ENCODE measurements at places on chromosomes 3 and 15.

DNA sequence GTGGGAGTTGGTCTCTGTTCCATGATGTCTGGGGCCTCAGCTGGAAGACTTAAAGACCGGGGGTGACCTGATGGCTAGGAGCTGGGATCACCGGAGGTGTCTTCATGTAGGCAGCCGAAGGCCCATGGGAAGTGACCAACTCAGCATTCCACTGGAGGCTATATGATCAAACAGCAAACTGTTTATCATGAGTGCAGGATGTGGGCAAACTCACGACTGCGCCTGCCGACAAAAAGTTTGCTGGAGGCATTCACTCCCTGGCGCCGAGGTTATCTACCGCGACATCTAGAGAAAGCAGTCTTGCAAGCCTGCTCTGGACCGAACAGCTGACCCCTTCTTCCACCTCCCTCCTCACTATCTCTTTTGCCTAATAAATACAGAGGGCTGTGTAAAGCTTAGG, 62.7 kb upstream of the NR2C2 start:
- no peak for DNase-seq

DNA sequence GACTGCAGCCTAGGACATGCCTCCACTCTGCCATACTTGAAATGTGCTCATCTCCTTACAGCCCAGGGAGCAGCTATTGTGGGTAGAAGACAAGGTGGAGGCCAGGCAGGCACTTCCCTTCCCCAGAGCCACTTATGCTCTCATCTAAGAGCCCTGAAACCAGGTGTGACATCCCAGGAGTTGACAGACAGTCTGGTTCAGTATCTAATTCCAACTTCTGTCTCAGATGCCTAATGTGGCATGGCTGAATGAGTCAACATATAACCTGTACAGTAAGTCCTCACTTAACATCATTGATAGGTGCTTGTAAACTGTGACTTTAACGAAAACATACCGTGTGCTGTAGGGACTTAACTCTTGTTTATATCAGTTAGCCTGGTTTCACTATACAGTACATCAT, 1.2 kb upstream of the CAPN3 start:
- DNase-seq = no peak

DNA sequence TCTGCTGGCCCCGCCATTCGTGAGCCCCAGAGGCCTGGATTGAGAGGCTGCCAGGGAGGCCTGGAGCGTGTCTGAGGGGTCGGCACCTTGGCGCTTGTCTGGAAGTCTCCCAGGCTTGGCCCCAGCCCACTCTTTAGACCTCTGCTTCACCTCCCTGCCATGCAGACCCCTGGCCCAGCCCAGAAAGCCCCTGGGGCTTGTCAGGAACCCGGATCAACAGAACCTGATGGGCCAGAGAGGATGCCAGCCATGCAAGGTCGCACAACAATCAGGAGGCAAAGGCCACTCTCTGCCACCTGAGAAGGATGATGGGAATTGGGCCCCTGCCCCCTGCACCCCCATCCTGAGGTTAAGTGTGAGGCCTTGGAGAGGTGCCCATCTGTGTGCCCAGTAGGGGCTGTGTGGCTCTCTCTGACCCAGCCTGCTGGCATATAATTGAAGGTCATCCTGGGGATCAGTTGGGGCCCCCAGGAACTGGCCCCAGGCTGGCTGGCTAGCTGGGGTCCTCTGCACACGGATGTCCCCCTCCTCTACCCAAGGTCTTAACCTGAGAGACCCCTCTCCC, 103.3 kb upstream of the SLC6A6 start:
- no peak for DNase-seq

DNA sequence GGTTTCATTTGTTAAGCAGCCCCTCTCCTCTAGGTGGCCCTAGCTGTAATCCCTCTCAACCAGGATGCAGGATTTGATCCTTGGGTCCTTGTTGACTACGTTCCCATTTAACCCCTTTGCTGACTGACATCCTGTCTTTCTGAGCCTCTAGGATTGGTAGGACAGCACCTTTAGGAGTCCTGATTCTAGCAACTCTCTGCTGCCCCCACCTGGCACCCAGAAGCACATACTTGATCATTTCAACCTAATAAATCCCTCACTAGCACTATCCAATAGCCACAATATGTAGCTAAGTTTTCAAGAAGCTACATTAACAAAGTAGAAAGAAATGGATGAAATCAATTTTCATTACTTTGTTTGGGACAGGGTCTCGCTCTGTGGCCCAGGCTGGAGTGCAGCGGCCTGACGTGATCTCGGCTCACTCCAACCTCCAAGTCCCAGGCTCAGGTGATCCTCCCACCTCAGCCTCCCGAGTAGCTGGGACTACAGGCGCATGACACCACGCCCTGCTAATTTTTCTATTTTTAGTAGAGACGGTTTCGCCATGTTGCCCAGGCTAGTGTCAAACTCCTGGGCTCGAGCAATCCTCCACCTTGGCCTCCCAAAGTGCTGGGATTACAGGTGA, 28.3 kb downstream of the RSL24D1 start:
- DNase-seq = peak; percentile 91

- DNase-seq = no peak
Observed at GRCh38 chr15:83396101-83396500, 51.0 kb upstream of the SH3GL3 start.

GRCh38 chr3:4831580-4831950, 147.7 kb upstream of the BHLHE40 start:
- no peak for DNase-seq

DNA sequence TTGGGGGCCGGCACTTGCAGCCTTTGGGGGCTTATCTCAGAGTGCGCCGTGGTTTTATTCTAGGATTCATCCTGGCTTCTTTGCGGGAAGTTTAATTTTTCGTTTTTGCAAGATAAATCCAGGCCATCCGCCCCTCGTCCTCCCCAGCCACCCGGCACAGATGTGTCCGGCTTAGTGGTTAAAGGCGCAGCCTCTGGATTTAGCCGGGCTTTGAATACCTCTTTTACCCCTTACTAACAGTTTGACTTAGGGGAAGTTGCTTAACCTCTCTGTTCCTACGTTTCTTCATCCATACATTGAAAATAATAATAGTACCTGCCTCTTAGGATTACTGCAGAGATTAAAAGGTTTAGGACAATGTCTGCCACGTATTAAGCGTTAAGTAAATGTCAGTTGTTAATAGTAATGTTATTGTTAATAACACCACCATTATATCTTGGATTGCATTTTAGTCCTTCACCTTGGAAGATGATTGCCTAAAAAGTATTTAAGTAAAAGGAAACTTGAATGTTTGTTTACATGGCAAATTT, 714 bp downstream of the ECT2 start:
- peak; percentile 72 for DNase-seq

DNA sequence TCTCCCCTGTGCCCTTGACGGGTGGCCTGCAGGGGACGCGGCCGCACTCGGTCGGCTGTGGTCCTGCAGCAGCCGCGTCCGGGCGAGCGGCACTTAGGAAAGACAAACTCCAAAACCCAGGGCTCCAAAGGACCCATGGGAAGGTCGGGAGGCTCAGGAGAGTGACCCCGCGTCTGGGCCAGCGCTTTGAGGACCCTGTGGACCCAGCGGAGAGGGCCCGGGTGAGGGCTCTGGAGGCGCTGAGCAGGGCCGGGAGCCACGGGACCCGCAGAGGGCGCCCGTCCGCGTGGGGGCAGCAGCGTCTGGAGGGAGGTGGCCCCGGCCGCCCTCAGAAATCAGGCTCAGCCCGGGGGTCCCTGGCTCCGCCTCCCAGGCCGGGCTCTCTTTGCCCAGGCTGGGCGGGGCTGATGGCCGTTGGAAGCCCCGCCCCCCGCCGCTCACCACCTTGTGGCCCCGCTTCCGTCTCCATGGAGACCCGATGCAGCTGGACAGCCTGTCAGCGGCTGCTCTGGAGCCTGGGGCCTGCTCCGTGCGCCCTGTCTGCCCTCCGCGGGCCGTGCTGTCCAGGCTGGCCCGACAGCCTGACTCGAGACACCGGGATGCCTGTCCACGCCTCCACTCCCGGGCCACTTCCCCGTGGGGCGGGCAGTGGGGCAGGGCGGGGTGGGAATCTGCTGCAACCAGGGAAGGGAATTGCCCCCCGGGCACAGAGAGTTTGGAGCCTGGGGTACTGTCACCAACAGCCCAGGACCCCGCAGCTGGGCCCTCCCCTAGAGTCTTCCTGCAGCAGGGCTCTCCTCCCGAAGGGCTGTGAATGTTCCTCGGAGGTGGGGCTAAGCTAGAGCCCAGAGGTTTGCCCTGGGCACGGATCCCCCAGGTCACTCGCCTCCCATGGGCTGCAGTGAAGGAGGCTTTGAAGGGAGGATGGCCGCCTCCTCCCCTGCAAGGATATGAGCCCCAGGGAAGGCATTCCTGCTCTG, 34.8 kb upstream of the RPL32 start:
- no peak for DNase-seq

- DNase-seq = no peak
Observed at GRCh38 chr15:56812221-56812620, 78.9 kb upstream of the ZNF280D start.

GRCh38 chr3:152688313-152688712, 146.6 kb upstream of the P2RY1 start:
- DNase-seq = no peak

- DNase-seq = peak; percentile 3
Observed at GRCh38 chr3:188807006-188807405, 364.8 kb upstream of the TPRG1 start.

DNA sequence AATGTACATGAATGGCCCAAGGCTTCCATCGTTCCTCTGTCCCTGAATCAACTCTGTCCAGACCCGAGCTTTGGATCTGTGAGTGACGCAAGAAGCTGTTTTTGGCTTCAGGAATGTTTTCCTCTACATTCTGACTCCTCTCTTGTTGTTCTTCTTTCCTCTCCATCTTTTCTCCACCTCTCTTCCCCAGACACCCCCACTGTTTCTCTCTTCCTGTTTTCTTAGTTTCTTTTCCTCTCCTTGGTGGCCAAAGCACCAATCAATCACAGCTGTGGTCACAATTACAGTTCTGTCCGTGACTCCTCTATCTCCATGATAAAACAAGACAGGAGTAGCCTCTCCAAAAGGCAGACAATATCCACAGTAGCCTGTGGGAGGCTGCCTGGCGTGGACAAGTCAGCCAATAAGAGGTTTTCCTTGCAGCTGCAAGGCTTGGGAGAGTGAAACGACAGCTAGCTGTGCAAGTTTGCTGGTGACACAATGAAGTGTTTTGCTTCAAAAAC, 4.9 kb upstream of the TMEM212 start:
- no peak for DNase-seq
